ENCODE measurements at places on chromosomes 3 and 15.

- DNase-seq = no peak
Observed at GRCh38 chr3:123085293-123085931, 18.6 kb downstream of the PDIA5 start.

- DNase-seq = no peak
Observed at GRCh38 chr3:47669026-47669749, 90.5 kb upstream of the CSPG5 start.

GRCh38 chr15:93360976-93361375 lies 272.0 kb upstream of the RGMA start:
- no peak for DNase-seq

- no peak for DNase-seq
Observed at GRCh38 chr3:69322158-69322509, 63.8 kb downstream of the FRMD4B start.

- no peak for DNase-seq
Observed at GRCh38 chr3:45537970-45538640, 56.4 kb upstream of the LIMD1 start.

DNA sequence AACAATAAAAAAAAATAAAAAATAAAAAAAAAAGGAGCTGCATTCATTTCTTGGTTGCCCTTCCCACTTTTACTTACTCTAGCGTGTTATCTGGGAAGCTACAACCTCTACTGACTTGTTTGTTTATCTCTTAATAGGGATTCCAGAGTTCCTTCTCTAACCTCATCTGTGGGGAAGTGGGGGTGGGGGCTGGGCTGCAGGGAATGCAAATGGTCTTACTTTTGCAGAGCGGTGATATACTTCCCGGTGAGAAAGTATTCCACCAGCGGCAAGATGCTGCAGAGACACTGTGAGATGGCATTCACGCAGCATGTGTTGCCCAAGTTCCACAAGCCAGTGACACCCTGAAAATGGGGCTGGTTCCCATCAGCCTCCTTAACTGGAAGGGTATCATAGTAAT lies 2.1 kb downstream of the USP50 start:
- DNase-seq = no peak

DNA sequence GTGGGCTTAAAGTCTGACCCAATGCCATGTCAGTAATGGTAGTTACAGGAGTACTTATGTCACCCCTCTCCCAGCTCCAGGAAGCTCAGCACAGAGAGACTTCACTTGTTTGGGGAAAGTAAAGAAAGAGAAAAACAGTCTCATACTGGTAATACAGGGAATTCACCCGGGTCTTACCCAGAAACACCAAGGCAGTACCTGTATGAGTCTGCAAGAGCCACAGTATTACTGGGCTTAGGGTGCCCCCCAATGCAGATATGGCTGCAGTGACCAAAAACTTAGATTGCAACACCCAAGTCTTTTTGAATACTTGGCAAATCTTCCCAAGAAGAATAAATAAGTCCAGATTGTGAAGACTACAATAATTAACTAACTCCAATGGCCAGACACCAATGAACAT lies 622.1 kb downstream of the IGSF11 start:
- DNase-seq = no peak

DNA sequence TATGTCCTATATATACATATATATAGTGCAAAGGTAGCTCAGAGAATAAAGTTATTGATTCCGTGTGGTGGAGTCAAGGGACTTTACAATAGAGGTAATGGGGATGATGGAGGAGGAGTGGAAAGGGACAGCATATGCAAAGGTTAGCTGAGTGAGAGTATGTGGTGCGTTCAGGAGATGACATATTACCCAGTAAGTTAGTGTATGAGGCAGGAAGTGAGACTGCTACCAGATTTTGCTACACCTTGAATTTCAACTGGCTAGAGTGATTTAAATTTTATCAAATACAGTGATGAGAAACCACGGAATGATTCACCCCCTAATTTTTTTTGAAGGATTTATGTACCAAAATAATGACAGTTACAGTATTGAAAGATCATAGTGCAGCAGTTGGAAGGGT lies 2.8 kb downstream of the ACTL6A start:
- no peak for DNase-seq

DNA sequence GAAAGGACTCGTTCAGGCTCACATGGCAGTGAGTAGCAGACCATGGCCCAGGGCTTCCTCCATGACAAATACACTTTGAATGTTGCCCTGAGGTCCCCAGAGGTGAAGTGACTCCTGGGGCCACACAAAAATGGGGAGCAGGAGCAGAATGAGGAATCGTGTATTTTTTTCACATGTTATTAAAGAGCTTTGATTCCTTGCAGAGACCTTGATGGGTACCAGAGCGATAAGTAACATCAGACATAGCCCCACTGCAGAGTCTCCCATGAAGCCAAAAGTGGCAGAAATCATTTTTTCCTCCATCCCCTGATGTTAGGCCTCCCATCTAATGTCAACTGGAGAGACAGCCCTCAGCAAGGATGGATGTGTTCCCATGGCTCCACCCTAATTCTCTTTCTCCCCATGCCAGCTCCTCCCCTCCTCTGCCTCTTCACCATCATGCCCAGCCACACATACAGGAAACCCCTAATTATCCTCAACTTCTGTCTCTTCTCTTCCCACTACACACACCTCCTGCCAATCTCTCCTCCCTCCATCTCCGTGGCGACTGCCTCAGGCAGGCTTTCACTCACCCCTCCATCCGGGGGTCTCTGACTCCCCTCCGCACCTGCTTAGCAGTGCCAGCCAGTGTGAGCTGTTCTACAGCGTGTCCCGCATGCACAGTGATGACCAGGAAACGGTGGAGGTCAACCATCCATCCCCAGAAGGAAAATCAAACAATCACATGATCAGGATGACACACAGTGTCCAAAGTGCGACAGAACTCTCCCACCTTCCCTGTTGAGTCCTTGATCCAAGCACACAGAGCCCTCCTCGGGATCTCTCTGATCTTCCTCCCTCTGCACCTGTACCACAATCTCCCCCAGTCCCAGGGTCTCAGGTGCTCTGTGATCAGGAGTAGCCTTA lies 7.1 kb upstream of the SSUH2 start:
- DNase-seq = no peak

- no peak for DNase-seq
Observed at GRCh38 chr3:134836921-134837320, 41.9 kb downstream of the EPHB1 start.

DNA sequence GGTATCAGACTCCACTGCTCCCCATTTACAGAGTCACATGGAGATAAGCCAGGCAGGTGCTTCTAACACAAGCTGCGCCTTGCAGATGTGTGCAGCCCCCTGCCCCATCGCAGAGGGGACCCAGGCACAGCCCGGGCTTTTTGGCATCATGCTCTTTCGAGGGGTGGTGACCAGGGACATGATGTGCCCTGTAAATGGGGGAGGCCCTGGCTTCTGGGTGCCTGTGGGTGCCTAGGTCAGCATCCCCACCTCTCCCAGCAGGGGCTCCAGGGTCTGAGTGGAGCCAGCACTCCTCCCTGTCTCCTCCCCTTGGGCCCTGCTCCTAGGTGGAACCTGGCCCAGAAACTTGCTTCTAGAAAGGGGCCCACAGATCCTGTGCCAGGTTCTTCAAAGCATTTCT lies 15.2 kb downstream of the TRPM1 start:
- no peak for DNase-seq

- DNase-seq = no peak
Observed at GRCh38 chr15:67945951-67946700, 106.3 kb upstream of the RNU6-1 start.

All from activated CD8-positive, alpha-beta memory T cell treated with anti-CD3 and anti-CD28 coated beads for 1 hour (primary cell).